ENCODE measurements at places on chromosomes 3 and 15.

- DNase-seq: no peak
These were observed 145.1 kb downstream of the MAGI1 start for GRCh38 chr3:65893631-65894030.

DNA sequence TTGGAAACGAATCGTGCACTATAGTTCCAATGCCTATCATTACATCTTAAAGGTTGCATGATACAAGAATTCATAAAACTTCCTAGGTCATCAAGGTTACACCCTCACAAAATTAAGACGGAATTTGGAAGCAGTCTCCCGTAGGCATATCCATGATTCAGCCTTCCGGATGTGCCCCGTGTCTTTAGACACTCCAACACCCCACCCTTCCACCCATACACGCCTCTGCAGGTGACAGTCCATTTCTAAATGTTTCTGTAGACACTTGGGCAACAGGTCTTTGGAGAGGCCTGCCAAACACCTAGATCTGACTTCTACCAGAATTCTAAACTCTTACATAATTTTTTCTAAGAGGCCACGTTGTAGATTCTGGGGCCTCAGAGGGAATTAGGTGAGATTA lies 49.8 kb downstream of the LDHAL6B start:
- DNase-seq: no peak

DNA sequence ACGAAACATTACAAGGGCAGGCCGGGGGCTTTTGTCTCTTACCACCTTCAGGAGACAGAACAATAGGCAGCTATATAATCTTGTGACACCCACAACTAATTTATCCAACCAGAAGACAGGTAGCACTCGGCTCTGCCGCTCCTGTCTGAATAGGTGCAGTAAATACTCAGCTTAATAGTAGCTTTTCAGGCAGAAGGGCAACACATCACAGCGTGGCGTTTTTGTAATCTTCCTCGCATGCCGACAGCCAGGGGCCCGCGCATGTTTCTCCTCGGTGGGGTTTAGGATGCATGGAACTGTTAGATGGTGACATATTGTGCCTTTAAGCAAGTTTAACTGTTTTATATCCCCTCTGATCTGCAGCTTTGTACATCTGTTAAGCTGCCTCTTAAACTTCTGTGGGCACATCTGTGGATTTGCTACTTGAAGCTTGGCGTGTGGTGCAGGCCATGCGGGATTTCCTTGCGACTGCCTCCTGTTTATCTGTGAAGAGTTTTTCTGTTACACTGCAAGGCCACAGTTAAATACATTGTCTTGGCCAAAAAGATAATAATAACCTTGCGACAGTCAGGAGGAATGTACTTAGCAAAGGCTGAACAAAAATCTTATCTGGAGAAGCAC lies 123.2 kb upstream of the BNIP2 start:
- DNase-seq: peak; percentile 25

- DNase-seq: peak; percentile 77
These were observed 17.8 kb upstream of the ERICH6 start for GRCh38 chr3:150721285-150722130.

DNA sequence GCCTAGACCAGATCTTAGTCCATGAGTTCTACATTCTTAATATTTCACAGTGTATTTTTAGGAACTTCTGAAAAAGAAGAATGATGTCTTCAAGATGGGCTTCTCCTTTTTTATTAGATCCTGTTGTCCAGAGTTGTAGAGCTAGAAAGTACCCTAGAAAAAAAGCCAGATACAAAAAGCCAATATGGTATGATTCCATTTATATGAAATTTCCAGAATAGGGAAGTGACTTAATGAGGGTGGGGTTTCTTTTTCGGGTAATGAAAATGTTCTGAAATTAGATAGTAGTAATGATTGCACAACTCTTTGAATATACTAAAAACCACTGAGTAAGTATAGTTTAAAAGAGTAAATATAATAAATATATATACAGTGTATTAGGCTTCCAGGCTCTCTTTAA lies 116.9 kb downstream of the NFKBIZ start:
- DNase-seq: no peak

DNA sequence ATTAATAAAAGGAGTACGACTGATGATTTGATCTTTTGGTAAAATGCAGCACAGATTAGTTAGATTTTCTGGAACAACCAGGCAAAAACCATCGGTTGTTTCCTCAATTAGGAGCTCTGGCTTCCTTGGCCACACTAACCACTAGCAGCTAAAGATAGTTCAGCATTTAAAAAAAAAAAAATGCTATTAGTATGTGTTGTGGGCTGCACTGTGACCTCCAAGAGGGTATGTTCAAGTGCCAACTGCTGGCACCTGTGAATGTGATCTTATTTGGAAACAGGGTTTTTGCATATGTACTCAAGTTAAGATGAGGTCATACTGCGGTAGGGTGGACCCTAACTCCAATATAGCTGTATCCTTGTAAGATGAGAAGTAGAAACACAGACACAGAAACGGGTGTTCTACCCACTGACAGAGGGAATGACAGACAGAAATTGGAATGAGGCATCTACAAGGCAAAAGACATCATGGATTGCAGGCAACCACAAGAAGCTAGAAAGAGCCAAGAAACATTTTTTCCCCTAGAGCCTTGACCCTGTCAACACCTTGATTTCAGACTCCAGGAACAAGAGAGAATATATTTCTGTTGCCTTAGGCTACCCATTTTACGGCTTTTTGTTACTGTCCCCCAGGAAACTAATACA lies 534.6 kb upstream of the ROBO2 start:
- DNase-seq: no peak

DNA sequence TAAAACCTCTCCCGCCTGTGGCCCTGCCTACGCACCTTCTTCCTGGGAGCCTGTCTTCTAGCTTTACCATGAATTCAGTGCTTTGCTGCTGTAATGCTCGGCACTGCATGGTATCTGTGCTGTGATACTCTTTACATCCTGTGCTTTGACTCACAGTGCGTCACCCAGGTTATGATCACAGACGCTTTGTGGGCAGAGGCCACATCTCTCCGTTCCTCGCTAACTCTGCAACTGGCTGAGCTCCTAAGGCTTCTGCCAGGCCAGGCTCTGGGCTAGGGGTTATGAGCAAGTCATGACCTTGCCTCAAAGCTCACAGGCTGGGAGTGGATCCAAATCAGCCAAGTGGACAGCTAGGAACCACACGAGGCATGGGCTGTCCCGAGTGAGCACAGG lies 23.2 kb downstream of the SPTBN5 start:
- DNase-seq: no peak

GRCh38 chr3:190059242-190059590 lies 61.5 kb downstream of the P3H2 start:
- no peak for DNase-seq

GRCh38 chr3:118476885-118477618 lies 557.6 kb downstream of the IGSF11 start:
- no peak for DNase-seq

GRCh38 chr3:173690542-173691180 lies 293.1 kb downstream of the NLGN1 start:
- DNase-seq: no peak

DNA sequence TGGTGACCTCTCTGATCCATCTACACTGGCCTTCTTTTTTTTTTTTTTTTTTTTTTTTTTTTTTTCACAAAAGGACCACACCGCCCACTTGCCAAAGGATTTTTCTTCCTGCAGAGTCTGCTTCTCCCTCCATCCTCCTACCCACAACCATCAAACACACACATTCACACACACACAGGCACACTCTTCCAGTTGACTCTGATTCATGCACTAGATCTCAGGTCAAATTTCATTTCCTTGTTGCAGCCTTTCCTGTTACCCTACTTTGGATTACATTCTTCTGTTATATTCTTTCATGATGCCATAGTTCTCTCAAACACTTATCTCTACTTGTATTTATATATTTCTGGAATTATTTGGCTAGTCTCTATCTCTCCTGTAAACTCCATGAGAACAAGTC lies 133.9 kb downstream of the STAC start:
- DNase-seq: no peak

GRCh38 chr15:36977659-36978058 lies 122.7 kb downstream of the MEIS2 start:
- DNase-seq: peak; percentile 70

DNA sequence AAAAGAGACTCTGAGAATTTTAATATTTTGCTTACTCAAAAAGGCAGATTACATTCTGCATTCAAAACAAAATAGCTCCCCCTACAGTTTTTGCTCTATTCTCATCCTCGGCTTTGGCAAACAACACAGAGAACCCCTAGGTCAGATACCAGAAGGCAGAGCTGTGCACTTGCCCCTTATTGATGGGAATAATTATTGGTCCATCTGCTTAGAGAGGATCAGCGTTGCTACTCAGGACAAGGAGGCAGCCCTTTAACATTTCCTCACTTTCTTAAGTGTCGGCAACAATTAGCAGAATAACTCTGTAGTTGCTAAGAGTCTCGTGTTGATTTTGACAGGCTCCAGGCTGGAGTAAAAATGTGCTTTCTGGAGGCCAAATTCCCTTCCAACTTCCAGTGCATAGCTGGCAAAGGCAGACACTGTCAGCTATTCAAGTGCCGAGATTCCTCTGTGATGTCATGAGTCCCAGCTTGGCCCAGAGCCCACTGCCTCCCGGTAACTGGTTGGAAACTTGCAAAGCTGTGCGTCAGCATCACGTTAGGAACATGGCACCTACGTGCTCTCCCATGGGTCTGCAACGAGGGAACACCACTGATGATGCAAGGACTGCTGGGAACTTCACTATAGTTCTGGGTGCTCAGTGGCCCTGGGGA lies 482.7 kb upstream of the ADAMTS9 start:
- peak; percentile 40 for DNase-seq

- DNase-seq: no peak
These were observed 37.5 kb upstream of the MFGE8 start for GRCh38 chr15:88950600-88951160.

DNA sequence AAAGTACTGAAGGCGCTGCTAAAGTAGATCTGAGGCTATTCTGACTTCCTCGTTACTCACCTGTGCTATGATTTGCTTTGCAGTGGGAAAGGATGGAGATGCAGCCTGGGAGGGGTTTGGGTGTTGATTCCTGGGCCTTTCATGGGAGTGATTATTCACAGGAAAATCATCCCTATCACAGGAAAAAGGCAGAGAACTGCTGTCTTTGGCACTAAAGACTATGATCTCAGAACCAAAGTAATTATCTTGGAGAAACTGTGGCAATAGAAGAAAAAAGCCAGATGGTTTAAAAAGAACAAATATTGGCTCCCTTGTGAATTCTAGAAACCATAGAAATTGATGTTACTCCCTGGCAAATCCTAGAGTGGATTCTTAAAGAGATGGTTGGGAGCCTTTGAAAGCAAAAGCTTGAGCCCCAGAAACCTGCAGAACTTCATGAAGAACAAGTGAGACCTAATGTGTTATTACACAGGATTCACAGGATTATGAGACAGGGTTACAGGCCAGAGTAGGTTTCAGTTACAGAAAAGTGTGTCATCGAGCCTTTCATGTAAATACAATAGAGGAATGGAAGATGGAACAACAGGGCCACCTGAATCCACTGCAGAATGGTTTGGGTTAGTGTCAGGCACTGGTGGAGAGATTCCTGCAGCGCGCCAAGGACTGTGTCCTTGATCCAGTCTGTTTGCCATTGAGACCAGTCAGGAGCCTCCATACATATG lies 85.7 kb downstream of the OXNAD1 start:
- DNase-seq: no peak

- no peak for DNase-seq
These were observed 29.0 kb upstream of the HHATL start for GRCh38 chr3:42731476-42732195.

DNA sequence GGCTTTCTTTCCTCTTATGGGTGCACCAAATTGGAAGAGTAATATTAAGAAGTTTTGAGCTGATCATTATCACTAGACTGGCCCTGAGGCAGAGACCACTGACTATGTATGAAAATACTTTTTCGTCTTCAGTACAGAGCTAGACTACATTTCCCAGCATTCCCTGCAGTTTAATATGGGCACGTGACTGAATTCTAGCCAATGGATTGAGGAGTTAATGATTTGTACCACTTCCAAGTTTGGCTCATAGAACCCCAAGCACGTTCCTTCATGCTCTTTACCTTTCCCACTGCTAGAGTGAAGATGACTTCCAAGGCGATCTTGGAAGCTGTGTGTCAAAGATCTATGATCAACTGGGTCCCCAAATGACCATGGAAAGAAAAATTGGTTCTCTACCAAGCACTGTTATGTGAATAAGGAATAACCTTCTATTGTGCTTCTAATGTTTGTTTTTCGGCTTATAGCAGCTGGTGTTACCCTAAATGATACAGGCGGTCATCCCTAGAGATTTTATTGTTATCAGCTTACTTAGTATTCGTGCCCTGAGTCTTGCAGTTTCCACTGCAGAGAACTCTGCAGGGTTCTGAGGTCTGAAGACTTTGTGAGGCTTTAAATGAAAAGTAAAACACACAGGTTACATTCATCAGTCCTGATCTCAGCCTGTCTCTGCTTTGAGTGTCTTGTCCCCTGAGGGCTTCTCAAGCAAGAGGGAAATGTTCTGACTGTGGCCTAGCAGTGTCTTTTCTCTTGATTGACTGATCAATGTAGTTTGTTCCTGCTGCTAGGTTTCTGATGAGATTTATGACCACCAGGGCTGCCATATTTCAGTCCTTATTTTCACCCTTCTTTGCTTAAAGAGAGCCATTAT lies 486.8 kb downstream of the PDCD6IP start:
- peak; percentile 26 for DNase-seq

GRCh38 chr15:68372291-68372811 lies 59.6 kb downstream of the ITGA11 start:
- DNase-seq: peak; percentile 75

- DNase-seq: no peak
These were observed 494.5 kb downstream of the RBMS3 start for GRCh38 chr3:29775340-29775739.

DNA sequence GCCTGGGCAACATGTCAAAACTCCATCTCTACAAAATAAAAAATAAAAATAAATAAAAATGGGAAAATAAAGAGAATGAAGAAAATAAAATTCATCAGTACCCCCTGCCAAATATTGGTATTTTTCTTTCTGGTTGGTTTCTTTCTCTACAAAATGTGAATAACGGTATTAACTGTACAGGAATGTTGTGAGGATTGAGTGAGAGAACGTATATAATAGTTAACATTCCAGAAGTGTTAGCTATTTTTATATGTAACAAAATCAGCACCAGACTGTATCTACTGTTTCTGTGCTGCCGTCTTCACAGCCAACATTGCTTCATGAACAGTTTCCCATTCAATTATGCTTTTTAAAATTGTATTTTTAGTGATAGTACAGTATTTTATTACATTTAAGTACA lies 25.5 kb upstream of the RNU6-1 start:
- no peak for DNase-seq

- DNase-seq: no peak
These were observed 133.1 kb downstream of the DIPK2A start for GRCh38 chr3:144104679-144105078.

- no peak for DNase-seq
These were observed 23.7 kb downstream of the CEP19 start for GRCh38 chr3:196688349-196688748.

DNA sequence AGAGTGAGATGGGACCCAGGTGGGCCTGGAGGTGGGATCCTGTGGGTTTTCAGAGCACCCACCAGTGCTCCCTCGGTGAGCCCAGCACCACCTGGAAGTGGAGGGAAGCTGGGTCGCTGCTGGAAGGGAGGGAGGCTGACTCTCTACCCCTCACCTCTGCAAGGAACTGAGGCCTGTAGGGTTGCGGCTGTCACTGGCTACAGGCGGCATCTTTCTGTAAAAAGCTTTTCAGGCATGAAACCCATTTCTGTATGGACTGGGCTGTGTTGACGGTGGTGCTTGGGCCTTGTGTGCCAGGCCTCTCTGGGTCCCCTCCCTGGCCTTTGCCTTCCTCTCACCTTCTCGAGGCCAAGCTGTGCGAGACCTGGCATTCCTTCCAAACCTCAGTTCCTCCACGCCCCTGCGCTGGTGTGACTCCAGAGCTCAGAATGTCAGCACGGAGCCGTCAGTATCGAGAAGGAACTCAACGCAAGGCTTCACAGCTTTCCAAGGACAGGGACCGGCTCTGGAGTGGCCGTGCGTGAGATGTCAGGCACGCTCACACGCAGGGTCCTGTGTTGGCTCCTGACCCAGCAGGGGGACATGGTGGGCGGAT lies 16.6 kb downstream of the ABTB1 start:
- DNase-seq: no peak

Measured in mesendoderm (in vitro differentiated cells).